ENCODE measurements at places on chromosomes 3 and 15.
A peak's percentile ranks its signal among the peaks of the same experiment; 100 is the strongest.

GRCh38 chr3:196177567-196177966, 33.6 kb downstream of the ZDHHC19 start:
- no peak for DNase-seq

DNA sequence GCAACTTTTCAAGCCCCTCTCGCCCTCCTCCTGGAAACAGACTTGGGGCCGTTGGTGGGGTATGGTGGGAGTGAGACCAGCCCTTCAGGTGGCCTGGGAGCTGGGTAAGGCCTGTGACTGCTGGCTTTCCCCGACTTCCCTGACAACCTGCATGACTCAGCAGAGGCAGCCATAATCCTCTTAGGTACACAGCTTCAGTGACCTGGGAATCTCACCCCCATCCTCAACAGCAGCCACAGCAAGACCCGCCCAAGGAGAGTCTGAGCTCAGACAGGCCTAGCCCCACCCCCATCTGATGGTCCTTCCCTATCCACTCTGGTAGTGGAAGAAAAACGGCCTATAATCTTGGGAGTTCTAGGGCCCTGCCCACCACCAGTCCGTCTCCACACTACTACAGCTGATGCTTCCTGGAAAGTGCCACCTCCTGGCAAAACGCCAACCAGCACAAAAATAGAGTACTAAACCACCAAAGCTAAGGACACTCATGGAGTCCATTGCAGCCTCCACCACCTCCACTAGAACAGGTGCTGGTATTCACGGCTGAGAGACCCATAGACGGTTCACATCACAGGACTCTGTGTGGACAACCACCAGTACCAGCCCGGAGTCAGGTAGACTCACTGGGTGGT, 13.1 kb upstream of the SLC27A2 start:
- no peak for DNase-seq

- DNase-seq = no peak
These were observed 200.7 kb downstream of the SOX2 start for GRCh38 chr3:181912384-181912783.

GRCh38 chr3:30129765-30130164, 476.6 kb upstream of the TGFBR2 start:
- DNase-seq = no peak

GRCh38 chr15:79957741-79958140, 13.3 kb downstream of the BCL2A1 start:
- DNase-seq = no peak

DNA sequence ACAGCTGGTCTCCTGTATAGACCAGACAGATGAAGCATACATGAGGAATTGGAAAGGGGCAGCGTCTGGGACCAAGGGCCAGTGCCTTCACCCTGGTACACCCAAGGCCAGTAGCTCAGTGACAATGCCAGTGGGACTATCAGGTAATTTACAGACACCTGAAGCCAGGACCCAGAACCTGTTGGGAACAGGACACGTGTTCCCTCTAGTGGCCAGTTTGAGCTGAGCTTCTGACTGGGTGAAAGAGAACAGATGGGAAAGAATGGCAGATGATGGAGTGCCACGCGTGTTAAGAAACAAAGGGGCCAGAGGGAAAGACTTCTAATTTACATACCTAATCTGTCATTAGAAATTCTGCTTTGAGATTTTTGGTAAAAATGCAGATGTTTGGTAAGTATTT, 5.1 kb upstream of the SLC25A38 start:
- DNase-seq = peak; percentile 48

DNA sequence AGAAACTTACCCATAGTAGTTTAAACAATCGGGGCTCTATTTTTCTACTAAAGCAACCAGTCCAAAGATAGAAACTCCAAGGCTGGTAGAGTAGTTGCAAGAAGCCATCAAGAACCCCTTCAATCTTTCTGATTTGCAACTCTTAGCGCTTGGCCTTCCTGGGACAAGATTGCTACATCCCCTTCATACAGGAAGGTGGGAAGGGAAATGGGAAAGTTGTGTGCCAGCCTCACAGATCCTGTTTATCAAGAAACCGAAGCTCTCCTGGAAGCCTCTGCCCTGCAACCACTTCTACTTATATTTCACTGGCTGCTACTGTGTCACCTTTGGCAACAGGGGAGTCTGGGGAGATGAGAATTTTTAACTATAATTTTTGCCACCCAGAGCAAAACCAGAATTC, 46.2 kb downstream of the OSBPL10 start:
- DNase-seq = no peak

DNA sequence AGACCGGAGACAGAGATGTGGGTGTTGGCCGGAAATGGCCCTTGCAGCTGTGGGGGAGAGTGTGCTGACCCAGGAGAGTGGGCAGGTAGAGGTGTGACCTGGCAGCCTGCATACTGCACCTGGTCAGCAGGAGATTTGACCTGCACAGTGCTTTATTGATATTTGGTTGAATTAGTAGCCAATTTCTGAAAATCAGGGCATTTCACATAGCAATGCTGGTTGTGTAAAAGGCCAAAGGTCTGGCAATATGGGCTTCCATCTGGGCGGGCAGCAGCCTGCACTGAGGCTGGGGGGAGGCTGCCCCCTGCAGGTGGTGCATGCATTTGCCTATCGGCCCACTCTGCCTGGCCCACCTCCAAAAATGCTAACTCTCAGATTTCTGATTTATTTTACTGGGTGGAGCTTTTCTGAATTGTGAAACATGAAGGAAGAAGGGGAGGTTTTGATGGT, 9.4 kb upstream of the MGLL start:
- DNase-seq = peak; percentile 87

DNA sequence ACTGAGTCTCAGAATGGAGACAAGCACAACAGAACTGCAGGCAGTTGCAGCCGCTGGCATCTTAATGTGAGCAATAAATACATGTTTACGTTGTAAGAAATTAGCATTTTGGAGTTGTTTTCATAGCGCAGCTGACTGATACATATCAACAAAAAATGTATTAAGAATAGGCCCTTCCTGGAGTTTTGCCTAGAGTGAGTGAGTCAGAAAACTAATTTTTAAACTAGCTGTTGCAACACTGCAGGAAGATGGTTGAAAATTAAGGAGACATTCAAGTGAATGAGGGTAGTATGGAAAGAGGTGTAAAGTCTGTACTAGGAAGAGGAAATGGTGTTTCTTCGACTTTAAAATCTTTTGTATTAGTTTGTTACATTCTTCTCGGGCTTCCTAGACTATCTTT, 39.6 kb upstream of the TIMP4 start:
- DNase-seq = no peak
